D721Med (cell line): ENCODE measurements at places on chromosomes 2 and 18.

DNA sequence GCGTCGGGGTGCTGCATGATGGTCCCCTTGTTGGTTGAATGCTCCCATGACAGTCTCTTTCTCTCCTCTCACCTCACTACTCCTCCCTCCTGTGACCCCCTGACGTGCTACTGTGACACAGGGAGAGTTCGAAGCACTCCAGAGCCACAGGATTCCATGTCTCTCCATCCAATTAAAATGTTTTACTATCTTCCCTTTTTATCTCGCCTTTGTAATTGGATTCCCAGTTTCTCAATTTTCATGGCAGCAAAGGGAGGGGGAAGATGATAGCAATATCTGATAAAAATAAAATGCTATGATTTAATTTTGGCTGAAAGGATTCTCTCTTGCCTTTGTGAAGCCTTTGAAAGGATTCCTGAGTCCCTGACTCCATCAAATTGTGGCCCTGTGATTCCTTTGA is 271.9 kb upstream of the SLC14A2 start:
- DNase-seq = no peak

GRCh38 chr2:144323946-144324345 is 196.0 kb downstream of the ZEB2 start:
- DNase-seq = no peak

DNA sequence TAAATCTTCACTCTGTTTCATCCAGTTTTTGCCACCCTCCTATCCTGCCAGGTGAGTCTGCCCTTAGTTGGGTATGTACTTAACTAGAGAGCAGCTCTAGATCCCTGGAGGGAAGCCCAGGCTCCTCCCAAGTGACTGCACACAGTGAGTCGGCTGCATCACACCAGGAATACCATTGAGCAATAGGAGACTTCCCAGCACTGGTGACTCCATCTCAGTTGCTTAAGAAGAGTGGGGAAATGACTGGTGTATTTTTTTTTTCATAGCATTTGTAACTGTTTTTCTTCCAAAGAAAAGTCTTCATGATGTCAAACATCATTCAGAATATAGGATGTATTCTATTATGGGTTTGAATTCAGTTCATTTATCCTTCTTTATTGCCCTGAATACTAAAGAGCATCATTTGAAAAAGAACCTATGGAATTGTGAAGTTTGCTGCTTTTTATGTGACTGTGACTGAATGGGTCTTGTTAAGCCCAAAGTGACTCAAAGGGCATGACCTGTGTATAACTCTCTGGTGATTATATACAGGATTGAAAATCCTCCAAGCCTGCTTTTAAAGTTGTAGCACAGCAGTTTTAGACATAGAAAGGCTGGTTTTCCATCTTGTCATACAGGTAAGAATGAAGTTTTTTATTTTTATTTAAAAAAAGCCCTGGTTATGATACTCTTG is 84.3 kb downstream of the MAP3K20 start:
- no peak for DNase-seq

DNA sequence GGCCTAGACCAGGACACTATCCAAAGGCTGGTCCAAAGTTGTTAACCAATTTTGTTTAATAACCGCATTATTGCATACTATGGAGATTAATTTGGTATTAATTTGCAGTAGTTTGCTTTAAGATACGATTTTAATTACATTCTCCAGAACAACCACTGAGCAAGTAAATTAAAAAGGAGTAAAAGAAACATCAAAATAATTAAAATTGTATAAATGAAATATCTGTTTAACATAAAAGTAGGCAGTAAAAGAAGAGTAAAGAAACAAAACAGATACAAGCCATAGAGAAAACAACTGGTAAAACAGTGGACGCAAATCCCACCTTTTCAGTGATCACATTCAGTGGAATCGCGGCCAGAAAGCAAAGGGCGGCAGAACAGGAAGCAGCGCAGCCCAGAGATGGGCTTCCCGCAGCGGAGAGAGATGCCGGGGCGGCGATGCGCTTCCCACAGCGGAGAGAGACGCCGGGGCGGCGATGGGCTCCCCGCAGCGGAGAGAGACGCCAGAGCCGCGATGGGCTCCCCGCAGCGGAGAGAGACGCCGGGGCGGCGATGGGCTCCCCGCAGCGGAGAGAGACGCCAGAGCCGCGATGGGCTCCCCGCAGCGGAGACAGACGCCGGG is 176.8 kb downstream of the RTP5 start:
- no peak for DNase-seq

DNA sequence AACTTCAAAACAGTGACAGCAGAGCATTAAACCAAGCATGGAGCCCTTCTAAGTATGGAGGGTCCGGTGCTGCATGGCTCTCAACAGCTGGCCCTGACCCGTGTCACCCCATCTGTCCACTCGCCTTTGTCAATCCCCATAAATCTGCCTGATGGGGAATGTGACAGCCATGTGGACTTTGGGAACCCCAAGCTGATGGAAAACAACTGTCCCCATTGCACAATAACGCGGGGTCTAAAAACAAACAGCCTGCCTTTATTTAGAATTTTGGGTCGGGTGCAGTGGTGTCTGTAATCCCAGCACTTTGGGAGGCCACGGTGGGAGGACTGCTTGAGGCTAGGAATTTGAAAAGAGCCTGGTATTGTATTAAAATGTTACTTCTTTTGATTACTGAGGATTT is 17.1 kb upstream of the THADA start:
- no peak for DNase-seq

DNA sequence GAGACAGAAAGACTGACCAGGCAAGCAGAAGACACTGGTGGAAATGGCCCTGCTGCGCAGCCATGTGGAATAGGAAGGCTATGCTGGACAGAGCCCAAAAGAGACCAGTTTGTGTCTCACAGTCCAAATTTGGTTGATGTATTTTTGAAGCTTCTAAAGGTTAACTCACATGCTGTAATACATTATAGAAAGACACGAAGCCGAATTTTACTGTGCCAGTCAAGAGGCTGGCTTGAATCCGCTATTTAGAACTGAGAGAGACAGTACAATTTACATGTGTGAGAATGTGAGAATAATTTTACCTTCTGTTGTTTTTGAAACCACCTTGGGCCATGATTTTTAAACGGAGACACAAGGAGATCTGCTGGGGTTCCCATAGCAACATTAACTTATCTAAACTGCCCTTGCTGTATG is 113.6 kb downstream of the METTL8 start:
- no peak for DNase-seq

- peak; percentile 40 for DNase-seq
These were observed 43.9 kb upstream of the RAB11FIP5 start for GRCh38 chr2:73156539-73157124.

DNA sequence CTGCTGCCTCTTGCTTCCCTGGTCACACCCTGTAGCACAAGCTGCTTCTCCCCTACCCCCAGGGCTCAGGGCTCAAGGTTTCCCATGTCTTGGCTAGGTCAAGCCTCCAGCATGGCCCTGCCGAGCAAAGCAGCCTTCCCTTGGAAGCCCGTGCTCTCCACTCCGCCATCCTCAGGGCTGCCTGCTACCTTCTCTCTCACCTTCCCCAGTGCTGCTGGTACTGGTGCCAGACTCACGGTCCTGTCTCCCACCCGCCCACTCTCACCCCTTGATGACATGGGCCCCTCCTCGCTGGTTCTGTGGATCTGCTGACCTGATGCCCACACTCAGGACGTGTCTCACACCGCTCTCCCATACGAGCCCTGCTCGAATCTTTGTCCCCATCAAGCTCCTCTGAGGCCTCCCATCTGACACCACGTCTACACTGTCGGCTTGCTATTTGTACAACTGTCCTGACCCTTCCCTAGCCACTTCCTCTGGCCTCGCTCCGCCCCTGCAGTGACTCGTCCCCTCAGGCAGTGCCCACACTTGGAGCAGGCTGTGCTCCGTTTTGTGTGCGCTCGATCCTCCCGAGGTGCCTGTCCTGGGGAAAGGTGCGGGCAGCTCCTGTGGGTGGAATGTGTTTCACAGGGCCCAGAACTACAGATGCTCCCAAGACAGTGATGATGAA is 49.9 kb downstream of the ZAP70 start:
- no peak for DNase-seq
